ENCODE measurements at places on chromosomes 3 and 15.

DNA sequence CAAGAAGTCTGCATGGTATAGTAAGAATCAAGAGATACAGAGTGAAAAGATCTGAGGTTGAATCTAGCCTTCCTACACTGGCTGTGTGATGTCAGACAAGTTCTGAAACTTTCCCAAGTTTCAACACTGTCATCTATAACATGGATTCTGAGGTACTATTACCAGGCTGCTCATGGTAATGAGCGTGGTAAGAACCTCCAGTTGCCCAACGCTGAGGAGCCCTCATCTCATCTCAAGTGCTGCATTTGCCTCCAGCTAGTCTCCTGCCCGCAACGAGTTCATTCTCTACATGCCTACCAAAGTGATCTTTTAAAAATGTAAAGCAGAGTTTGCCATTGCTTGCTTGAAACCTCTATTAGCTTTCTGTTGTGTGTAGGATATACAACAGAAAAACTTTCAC lies 168.1 kb downstream of the NEK11 start:
- DNase-seq: no peak

GRCh38 chr3:124383051-124383450 lies 347.2 kb upstream of the UMPS start:
- DNase-seq: no peak

DNA sequence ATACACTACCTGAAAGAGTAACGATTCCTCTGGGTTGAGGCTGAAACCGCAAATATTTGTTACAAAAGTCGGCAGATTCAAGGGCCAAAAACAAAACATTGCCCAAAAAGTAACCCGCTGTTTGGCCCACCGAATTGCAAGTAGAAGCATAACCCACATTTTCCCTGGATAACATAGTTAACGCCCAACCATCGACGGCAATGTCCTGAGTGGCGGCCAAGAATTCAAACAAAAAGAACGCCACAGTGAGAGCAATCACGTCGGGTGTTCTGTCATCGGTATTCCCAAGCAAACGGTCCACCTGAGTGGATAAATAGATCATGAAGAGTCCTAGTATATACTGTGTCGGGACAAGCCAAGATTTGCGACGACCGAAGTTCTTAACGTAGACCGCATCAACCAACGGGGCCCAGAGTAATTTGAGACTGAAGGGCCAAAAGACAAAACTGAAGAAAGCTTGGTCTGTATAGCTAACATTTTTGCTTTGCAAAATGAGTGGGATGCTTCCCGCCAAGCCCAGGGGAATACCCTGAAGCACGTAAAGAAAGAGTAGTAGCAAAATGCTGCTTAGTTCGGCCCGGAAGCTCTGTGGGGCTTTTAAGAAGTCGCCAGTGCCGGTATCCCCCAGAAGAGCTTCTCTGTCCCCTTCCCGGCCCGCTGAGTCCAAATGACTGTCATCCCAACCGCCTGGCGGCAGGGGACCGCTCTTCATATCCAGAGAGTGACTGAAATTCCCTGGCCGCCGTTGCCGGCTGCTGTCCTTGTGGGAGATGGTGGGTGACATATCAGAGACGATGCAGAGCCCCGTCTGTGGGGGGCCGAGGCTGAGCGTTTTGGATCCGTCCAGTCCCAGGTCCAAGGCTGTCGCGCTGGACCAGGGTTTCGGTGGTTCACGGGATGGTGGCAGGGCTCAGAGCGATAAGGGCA lies 750 bp downstream of the SLC33A1 start:
- DNase-seq: peak; percentile 43

- DNase-seq: no peak
Measured at GRCh38 chr3:69647081-69647480, 92.2 kb upstream of the MITF start.

- peak; percentile 10 for DNase-seq
Measured at GRCh38 chr3:48930590-48930989, 11.9 kb downstream of the ARIH2 start.

- peak; percentile 84 for DNase-seq
Measured at GRCh38 chr15:73700041-73700842, 16.1 kb downstream of the CD276 start.
